ENCODE measurements at places on chromosomes 7 and 10.

DNA sequence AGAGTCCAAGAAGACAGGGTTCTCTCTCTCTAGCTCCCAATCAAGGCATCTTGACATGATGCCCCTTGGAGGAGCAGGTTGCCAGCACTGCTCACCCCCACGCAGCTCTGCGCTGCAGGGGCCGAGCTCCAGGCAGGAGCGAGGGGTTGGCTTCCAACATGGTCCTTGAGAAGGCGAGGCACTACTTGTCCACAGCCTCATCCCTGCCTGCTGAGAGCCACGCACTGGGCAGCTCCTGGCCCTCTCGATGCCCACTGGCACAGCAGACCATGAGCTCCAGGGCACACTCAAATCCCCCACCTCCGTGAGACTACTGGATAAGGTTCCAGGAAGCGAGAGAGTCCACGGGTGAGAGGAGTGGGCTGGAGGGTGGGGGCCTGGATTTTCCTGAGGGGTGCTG lies 31.1 kb downstream of the RAMP3 start:
- DNase-seq, result no peak

DNA sequence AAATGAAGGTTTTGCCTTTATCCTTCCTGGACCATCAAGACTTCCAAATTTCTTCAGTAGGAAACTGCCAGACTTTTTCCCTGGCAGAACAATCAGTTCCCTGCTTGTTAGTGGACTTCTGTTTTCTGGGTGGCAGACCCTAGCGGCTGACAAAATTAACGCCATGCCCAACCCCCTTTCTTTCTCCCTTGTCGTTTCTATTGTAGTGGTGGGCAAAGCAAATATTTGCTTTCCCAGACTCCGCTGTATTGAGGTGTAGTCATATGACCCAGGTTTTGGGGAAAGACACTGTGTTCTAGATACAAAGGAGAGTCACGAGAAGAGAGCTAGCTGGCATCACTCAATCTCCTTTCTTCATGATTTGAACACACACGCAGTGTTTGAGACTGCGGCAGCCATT lies 7.7 kb downstream of the PON2 start:
- no peak for DNase-seq

GRCh38 chr10:98687685-98688084 lies 240.9 kb upstream of the HPS1 start:
- no peak for DNase-seq

DNA sequence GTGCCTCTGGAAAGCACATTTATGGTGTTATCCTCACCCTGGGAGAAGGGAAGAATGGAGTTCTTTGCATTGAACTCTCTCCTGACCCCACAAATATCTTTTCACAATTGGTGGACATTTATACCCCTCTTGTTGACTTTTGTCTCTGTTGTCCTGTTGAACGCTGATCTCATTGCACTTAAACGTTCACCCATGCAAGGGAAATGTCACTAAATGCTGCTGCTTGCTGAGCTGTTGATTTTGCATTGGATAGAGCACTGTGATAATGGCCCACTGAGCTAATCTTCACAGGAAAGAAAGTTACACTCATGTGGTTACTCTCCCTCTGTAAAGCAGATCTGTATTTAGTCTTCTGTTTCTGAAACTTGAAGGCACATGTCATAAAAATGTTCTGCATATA lies 133.4 kb downstream of the FZD1 start:
- no peak for DNase-seq

DNA sequence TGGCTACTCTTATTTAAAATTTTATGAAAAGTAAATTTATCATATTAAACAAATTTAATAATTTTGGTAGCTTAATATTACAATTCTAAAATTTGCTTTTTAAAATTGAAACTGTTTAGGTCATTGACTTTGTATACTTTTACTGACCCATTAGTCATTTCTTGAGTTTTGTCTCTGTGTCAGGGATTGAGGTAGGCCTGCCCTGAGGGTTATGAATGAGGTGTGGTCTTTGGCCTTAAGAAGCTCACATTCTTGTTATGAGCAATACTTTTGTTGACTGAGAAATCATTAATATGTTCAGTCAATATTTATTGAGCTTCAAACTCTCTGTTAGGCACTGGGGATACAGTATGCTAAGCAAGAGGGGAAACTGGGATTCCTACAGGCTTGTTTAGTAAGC lies 47.0 kb upstream of the RPA3 start:
- no peak for DNase-seq

DNA sequence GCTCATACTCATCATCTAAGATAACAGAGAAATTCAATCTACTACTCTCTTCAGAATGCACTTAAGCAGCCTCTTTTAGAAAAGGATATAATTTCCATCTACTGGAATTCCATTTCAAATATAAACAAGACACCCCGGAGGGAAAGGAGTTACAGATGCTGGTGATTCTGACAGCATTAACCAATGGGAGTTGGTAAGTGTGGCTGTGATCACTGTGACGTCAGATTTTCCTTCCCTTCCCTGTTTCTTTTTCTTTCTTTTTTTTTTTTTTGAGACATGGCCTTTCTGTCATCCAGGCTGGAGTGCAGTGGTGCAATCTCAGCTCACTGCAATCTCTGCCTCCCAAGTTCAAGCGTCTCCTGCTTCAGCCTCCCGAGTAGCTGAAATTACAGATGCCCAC lies 106.6 kb downstream of the ACTR3B start:
- no peak for DNase-seq

DNA sequence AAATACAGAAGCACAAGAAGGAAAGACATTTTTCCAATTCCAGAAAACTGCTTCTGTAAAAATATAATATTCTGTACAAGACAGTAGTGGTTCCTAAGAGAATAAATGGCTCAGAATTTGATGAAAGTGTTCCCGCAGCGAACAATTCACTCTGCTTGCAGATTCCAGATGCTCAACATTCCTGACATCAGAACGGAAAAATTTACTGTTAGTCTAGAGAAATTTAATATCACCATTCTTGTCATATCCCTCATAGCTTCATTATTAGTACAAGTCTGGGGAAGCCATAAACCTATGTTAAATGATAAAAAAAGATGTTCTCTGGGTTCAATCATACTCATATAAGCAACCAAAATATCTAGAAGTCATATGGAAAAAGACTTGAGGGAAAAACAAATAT lies 83.6 kb downstream of the MPP7 start:
- DNase-seq, result peak; percentile 40

DNA sequence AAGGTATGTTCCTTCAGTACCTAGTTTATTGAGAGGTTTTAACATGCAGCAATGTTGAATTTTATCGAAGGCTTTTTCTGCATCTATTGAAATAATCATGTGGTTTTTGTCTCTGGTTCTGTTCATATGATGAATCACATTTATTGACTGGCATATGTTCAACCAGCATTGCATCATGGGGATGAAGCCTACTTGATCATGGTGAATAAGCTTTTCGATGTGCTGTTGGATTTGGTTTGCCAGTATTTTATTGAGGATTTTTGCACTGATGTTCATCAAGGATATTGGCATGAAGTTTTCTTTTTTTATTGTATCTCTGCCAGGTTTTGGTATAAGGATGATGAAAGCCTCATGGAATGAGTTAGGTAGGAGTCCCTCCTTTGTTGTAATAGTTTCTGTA lies 204.0 kb upstream of the GNAI1 start:
- DNase-seq, result no peak

DNA sequence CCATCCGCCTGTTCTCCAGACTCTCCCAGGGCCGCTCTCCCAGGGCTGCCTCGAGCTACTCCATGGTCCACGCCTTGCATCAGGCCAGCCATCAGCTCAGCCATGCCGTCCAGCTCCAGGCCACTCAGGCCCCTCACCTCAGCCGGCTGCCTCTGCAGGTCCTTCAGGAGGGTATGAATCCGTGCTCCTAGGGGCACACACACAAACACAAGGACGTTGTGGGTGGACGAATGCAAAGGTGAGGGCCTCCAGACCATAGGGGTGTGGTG lies 449.4 kb downstream of the PTPRN2 start:
- no peak for DNase-seq
